Occipital lobe (tissue), 3 donors: ENCODE measurements at places on chromosomes 6 and 20. TPM values are rescaled to one million over a fixed set of nuclear protein-coding genes. Genes with fewer than 3 reads are reported as not detected.
A peak's percentile ranks its signal among the peaks of the same experiment; 100 is the strongest.

DNA sequence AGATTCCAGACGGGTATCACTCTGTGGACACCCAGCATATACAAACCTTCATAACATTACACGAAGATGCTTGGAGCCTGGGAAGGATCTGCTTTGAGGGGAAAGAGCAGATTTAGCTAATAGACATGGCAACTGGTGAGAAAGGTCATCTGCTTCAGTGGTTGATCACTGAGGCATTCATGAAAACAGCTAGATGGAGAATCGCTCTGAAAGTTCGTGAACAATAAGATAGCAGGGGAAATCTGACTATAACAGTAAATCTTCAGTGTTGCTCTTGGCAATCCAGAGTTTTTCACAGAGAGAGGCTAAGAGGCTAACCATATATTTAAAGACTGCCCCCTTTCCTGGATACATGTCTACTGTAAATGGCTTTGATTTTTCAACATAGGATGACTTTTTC lies 245.3 kb downstream of the FARS2 start:
- DNase-seq: no peak

- DNase-seq: no peak
These were observed 172.6 kb upstream of the PHACTR1 start for GRCh38 chr6:12543953-12544352.

DNA sequence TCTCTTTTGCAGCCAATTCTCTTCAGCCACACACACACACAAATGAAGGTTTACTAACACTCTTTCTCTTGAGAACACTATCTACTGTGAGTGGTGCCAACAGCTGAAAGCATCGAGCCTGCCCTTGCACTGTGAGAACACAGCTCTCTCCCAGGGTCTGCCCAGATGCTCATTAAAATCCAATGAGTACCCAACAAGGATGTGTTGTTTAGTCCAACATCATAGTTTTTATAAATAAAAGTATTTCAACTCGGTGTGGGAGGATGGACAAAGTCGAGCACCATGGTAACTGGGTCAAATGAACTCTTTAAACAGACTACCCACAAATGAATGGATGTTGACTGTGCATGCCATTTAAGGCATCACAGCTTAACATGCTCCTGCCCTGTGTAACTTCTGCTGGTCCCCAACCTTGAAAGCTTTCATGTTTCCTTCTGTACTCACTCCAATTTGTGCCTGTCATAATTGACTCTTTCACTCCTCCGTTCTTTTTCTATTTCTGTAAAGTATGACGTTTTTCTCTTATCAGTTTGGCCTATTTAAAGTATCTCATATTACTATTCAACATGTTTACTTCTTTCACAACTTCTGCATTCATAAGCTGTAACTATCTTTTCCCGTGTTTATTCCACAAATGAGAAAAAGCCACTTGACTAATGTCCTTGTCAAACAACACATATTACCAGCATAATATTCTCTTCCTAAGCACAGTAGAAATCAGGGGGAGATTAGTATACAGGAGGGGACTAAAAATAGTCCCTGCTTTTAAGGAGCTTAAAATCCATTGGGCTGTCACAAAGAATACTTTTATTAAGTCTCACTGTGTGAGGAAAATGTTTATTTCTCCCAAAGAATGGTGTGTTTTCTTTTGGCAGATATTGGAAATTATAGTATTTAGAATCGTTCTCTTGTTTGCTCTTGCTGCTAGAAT lies 215.4 kb downstream of the RFPL4B start:
- peak; percentile 13 for DNase-seq

LRP11 gene
- 35.2 TPM for total RNA-seq
